NCI-H187 (cell line): ENCODE measurements at places on chromosomes 16 and 17.

- DNase-seq: no peak
Measured at GRCh38 chr17:28225271-28225670, 93.7 kb upstream of the TMEM97 start.

GRCh38 chr16:3594316-3595109 is 16.9 kb downstream of the SLX4 start:
- no peak for DNase-seq

DNA sequence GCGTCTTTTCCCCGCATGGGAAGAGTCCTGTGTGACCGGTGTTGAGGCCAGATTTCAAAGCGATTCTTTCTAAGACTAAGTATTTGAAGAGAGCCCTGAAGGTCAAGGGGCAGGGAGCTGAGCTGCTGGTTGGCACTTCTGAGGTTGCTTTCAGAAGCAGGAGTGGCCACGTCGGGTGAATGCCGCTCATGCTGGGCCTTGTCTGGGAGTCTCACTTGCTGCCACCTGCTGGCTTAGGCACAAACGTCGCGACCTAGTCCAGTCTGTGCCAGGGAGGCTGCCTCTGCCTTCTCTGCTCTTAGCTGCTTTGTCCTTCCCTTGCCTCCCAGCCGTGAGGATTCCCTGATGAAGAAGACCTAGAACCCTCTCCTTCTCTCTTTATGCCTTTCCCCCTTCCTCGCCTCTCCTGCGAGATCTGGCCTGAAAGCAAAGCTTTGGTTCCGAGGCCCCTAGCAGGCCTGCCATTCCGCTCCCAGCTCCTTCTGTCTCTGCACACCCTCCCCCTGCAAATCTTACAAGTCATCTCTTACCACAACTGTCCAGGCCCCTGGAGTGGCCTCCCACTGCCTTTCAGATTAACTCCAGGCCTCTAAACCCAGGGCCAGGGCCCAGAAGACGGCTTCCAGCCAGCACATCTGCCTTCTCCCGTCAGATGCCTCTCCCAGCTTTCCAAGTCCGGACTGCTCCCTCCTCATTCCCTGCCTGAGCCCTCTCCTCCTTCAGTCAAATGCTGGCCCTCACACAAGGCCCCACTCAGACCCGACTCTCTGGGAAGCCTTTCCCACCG is 11.4 kb downstream of the CTNS start:
- no peak for DNase-seq

DNA sequence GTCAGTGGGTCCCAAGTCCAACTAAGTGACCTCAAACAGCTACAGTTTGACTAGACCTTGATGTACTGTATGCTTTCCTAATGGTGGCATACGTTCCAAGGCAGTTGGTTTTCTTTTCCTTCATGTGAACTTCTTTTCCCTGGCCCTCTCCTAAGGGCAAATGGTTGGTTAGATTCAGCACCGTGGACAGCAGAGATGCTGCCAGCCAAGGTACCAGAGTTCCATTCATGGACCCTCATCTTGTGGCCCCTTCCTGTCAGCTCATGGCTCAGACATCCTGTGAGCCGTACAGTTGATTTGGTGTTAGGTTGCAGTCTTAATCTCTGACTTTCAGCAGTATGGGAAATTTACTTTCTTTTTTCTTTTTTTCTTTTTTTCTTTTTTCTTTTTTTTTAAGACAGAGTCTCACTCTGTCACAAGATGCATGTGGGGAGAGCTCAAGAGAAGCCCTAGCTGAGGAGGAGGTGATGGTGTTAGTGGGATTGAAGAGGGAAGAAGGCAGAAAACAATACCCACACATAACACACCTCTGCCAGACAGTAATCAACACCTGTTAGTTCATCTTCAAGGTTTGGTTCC is 122.4 kb downstream of the USP31 start:
- no peak for DNase-seq

DNA sequence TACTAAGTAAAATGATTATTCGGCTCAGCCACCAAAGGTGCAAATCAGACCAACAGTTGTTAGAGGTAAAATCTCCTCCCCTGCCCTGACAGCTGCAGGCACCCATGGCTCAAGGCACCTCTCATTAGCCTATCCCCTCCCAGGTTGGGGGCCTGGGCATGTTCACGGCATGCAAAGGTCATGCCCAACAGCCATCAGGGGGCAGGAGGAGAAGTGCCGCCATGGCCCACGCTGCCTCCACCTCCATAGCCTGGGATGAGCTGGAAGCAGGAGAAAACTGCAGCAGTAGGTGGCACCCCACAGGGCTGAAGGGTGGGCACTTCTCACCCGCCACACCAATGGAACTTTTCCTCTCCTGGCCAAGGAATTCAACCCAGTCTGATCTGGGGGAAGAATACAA is 146.4 kb upstream of the COX10 start:
- DNase-seq: no peak

- no peak for DNase-seq
Measured at GRCh38 chr17:16155536-16155935, 59.8 kb downstream of the NCOR1 start.

- no peak for DNase-seq
Measured at GRCh38 chr16:59210955-59211541, 476.9 kb upstream of the GOT2 start.

GRCh38 chr17:63707151-63707550 is 7.2 kb upstream of the LIMD2 start:
- DNase-seq: no peak

DNA sequence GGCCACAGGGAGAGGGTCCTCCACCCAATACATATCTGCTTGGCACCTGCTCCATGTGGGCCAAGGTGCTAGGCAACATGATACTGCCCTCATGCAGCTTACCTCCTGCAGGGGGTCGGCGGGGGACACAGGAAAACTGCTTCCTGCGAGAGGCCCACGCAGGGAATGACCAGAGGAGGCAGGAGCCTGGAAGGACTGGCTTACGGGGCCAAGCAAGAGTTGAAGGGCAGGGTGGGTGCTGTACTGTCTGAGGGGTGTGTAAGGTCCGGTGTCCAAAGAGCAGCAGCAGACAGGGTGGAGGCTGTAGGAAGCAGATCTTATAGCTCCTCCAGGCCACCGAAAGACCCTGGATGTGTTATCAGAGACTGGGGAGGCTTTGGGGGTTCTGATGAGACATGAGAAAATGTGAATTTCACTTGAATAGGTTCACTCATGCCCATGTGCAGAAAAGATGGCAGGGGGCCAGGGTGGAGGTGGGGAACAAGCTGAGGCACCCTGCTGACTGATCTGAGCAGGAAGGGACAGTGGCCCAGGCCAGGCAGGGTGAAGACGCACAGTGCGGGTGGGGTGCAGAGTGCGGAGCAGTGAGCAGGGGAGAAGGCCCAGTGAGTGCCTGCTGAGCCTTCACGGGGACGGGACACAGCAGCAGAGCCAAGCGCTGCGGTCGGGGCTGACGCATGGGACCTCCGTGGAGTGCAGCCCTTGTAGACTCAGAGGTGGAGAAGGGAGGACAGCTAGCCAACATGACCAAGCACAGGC is 8.3 kb downstream of the FLCN start:
- DNase-seq: no peak

- no peak for DNase-seq
Measured at GRCh38 chr17:41153856-41154255, 4.2 kb upstream of the KRTAP4-5 start.

DNA sequence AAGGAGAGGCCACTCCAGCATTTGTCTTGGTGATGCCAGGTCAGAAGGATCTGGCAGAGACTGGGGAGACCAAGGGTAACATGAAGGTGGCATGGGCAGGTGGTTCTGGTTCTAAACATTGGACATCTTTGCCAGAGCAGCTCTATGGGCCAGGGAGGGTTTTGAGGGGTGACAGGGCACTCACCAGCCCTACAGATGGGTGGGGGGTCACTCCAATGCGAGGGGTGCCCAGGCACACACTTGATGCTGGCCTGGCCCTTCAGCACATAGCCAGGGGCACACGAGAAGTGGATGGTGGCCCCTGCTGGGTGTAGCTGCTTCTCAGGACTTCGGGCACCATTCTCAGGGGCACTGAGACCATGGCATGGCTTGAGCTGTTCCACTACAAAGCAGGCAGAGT is 5.5 kb upstream of the PHF12 start:
- no peak for DNase-seq

GRCh38 chr17:11459861-11460331 is 138.4 kb upstream of the DNAH9 start:
- DNase-seq: no peak

DNA sequence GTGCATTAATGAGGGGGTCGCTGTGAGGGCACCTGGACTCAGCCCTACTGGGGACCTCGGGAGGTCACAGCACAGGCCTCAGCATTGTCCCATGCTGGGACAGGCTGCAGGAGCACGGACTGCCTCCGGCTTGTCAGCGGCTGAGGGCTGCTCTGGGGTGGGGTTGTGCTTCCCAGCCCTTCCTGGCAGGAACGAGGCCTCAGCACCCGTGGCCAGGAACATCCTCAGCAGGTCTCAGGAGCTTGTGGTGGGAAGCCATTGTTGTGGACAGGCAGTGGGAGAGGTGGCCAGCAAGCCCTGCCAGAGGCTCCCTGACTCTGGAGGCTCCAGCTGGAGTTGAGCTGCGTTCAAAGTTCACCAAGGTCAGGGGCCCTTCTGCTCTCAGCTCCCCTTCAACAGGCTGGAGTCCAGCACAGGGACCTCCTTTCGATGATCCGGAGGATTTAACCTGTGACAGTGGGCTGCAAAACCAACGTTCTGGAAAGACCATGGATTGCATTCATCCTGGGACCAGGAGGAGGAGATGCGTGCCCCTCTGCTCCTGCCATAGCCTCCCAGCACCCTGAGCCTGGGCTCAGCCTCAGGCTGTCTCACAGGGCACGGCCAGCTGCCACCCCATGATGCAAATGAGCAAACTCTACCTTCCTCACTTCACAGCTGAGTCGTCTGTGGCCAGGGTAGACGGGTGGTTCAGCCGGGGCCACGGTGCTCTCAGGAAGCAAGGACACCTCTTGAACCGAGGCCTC is 32.6 kb downstream of the FOXL1 start:
- no peak for DNase-seq

DNA sequence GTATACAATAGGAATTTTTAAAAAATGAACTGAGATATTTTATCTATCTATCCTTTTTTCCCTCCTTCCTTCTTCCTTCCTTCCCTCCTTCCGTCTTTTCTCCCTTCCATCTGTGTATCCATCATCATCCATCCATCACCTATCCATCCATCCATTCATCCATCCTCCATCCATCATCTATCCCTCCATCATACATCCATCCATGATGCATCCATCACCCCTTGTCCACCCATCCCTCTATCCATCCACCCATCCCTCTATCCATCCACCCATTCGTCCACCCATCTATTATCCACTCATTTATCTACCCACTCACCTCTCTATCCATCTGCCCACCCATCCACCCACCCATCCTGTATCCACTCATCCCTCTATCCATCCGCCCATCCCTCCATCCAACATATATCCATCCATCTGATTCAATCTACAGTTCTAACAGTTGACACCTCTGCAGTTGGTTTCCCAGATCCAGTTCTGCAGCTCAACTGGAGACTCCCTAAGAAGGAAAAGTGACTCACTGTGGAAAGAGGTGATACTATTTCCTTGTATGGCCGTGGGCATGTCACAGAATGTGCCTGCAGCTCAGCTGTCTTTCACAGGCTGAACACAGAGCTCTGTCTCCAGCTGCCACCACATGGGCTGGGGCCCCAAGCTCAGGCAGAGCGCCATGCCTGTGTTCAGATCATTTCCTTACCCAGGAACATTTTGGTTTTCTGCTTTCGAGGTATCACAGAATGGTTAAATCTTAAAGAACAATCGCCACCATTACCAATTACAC is 130.8 kb downstream of the XYLT1 start:
- no peak for DNase-seq

GRCh38 chr17:28684963-28685362 is 23.0 kb downstream of the SUPT6H start:
- peak; percentile 75 for DNase-seq
